Stimulated activated CD8-positive, alpha-beta memory T cell treated with anti-CD3 and anti-CD28 coated beads, Interleukin-4, amount 100 ng/mL, for 48 hours (primary cell): ENCODE measurements at places on chromosomes 5 and 9.

- DNase-seq = no peak
Measured at GRCh38 chr5:27048510-27048909, 10.1 kb upstream of the CDH9 start.

DNA sequence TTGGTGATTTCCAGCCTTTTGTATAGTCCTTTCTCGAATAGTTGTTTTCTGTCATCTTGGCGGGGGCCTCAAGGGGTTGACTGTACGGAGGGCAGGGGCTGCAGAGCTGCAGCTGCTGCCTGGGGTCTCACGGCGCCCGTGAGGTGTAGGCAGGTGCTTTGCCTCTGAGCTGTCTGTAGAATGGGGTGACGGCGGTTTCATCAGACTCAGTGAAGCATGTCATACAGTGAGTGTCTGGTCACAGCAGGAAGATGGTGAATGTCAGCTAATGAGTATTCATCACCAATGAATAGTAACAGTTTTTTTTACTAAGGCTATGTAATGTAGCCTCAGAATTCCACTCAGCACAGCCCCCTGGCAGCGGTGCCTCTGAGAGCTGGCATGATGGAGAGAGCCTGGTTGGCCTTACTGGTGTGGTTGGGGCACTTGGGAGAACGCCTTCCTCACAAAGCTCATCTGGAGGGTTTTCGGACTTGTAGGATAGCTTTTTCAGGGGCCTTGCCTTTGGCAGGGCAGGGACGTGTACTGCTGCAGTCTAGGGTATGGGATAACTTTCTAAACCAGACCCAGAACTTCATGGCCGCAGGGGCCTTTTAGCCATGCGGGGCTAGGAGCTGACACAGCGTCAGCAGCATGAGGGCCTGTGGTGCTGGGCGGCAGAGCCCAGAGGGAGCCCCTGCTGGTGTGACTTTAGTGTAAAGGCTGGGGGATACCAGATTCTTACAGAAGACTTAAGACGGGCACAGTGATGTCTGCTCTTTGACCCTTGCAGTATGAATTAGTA, 15.0 kb downstream of the TENT4A start:
- DNase-seq = peak; percentile 40

DNA sequence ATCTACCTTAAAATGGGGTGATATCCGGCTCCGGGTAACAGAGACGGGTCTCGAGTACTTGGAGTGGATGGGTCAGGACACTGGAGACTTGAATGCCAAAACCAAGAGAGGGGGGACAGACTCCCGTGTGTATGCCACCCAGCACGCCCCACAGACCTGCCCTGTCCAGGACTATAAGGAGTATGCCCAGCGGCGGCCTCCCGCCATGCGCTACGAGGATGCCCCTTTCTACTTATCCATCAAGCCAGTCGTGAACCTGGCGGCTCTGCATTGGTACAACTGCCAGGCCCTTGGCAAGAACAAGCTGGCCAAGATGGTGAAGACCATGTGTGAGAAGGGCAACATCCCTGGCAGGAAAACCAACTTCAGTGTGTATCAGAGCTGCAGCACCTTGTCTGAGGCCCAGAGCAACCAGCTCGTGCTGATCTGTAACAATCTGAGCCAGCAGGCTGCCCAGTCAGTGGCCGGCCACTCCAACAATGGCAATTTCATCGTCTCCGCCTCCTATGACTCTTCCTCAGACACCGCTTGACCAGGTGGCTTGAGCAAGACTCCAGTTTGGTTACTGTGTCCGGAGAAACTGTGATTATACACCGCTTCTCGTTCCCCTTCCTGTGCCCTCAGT, 99.4 kb downstream of the INIP start:
- DNase-seq = no peak

GRCh38 chr5:64947031-64947430, 178.3 kb downstream of the CWC27 start:
- DNase-seq = no peak

DNA sequence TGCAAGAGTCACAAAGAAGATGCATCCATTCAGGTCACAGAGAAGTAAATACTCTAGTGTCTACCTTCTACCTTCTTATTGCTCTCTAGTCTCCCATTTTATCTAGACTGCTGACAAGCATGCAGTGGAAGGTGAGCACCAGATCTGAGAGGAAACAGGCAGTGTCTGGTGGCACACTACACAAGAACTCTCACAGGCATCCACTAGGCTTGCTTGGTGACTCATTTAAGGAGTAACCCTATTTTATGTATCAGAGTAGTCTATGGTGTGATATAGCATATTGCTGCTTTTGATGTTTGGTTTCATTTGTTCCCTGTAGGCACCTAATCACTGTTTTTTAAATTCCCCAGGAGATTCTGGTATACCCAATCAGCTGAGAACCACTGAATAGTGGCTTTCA, 1.6 kb upstream of the THBS4 start:
- DNase-seq = no peak

- DNase-seq = no peak
Measured at GRCh38 chr9:124506433-124506832, 766 bp downstream of the NR5A1 start.

DNA sequence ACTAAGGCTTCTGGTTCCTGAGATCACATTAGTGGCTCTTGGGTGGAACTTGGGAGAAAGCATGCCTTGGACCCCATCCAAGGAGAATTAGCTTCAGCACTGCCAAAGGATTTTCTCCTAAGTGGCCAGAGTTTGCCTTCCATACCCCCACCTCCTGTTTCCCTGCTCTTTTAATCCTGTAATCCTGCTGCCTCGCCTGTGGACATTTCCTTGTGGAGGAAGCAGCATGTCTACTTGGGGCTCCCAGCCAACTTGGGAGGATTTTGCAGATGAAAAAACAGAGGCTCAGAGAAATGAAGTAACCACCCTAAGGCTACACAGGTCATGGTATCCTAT, 1.6 kb downstream of the ARSI start:
- DNase-seq = no peak

DNA sequence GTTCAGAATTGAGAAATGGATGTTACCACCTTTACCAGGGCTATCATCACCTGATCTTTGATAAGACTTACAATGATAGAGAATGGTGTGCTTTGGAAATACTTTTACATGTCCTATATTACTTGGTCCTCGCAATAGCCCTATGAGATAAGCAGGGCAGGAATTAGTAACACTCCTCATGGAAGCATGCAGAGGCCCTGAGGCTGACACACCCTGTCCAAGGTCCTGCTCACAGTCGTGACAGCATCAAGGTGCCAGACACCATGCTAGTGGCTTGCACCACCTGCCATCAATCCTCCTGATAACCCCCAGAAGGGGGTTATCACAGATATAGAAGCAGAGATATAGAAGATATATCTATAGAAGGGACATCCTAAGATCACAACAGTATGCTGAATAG, 216.8 kb upstream of the TBC1D2 start:
- DNase-seq = no peak
